ENCODE measurements at places on chromosomes 12 and 14. TPM values are rescaled to one million over a fixed set of nuclear protein-coding genes. Genes with fewer than 3 reads are reported as not detected.

DNA sequence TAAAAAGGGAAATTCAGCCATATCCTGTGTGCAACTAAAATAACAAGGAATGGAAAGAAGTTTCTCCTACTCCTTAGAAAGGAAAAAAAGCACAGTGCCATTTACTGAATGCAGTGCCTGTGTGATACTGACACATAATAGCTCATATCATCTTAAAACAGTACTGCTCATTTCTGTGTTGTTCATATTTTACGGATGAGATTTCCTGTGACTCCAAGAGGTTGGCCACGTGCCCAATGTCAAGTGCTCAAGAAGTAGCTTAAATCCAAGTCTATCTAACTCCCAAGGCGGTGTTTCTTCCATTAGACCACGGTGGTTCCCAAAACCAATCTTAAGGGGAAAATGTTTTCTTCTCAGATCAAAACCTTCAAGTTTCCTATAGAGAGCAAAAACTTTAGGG lies 20.0 kb downstream of the MAP3K9 start:
- H3K27me3 ChIP-seq: no peaks in the 10 kb centered on the region
- no peak for DNase-seq
- H3K27ac ChIP-seq: no peak overlapping the region
- H3K36me3 ChIP-seq: no peaks in the 10 kb centered on the region
- no peaks in the 10 kb centered on the region for H3K4me1 ChIP-seq

DNA sequence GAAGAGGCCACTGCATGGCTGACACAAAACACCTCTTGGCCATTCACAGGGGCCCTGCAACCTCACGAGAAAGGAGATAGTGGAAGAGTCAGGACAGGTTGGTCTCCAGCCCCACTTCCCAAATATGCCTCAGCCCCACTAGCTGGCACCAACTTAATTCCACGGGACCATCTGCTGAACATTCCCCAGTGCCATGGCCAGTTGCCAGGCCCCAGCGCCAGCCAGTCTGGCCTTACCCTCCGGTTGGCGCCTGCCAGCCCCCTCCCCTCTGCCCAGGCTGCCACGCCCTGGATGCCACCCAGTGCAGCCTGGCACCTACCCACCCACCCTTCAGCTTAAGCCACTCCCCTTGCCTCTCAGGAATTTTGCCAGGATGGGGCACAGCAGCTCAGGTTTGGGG lies 21.2 kb upstream of the HSPB8 start:
- DNase-seq: no peak
- no peaks in the 10 kb centered on the region for H3K36me3 ChIP-seq
- no peaks in the 10 kb centered on the region for H3K27me3 ChIP-seq
- H3K4me3 ChIP-seq: no peak overlapping the region
- no peaks in the 10 kb centered on the region for H3K4me1 ChIP-seq

Gene ADAM21
- total RNA-seq: 0.26 TPM

Gene TEX52
- not detected for total RNA-seq

Gene KCNC2
- not detected for total RNA-seq

Gene SAMD15
- 0.52 TPM for total RNA-seq

All from esophagus muscularis mucosa (tissue), 4 donors.